ENCODE measurements at places on chromosomes 16 and 17. TPM values are rescaled to one million over a fixed set of nuclear protein-coding genes. Genes with fewer than 3 reads are reported as not detected.

COTL1 gene
- total RNA-seq = 69.9 TPM

PRSS33 gene
- not detected for total RNA-seq

GRCh38 chr17:50807009-50807408 lies 28.4 kb upstream of the WFIKKN2 start:
- DNase-seq = no peak

GRCh38 chr17:66375121-66375520 lies 72.7 kb downstream of the PRKCA start:
- no peak for DNase-seq

- DNase-seq = no peak
These were observed 104.4 kb downstream of the AMFR start for GRCh38 chr16:56320811-56321558.

Data from aorta (tissue), 5 donors.